ENCODE measurements at places on chromosomes 3 and 15.
A peak's percentile ranks its signal among the peaks of the same experiment; 100 is the strongest.

DNA sequence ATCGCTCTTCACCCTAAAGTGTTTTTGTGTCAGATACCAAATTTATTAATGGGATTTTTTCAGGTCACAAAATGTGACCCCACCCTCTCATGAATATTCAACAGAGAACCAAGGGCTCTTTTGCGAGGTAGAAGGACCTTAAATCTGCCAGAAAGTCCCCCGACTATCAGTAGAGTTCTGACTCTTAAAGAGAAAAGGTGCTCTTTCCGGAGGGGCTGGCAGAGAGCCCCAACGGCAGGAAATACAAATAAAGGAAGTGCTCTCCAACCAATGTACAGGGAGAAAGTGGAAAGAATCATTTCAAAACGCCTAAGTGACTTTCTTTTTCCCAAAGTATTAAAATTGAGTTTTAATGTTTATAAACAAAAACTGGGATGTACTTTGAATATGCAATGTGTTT lies 517.2 kb downstream of the FOXP1 start:
- no peak for DNase-seq

DNA sequence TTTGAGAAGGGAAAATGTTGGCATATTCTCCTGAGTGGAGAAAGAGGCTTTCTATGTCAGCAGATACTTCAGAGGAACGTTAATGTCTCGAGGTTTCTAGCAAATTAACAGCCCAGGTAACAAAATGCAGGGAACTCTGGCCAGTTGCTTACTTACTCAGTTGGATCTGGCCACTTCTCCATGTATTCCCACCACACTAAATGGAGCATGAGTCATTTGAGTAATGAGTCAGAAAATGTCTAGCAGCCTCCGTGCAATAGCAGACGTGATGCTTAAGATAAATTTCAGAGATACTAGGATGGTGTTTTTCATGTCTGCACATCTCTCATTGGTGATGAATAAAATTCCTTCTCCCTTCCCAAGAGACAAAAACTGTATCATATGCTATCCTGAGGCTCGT lies 671.5 kb downstream of the FHIT start:
- peak; percentile 14 for DNase-seq

DNA sequence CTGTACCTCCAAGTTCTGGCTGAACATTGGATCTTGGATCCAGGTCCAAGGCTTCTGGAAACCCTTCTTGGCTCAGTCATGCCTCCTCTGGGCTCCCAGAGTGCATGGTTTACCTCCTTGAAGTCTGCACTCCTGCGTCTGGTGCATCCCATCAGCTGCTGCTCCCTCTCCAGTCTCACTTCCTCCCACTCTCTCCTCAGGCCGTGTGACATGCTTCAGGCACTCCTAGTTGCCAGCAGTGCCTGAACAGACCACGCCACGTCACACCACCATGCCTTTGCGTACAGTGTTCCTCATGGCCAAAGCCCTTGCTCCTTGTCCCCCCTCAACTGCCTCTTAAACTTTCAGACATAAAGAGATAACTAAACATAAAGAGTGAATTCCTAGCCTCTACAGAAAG lies 5.7 kb downstream of the GPR27 start:
- no peak for DNase-seq

DNA sequence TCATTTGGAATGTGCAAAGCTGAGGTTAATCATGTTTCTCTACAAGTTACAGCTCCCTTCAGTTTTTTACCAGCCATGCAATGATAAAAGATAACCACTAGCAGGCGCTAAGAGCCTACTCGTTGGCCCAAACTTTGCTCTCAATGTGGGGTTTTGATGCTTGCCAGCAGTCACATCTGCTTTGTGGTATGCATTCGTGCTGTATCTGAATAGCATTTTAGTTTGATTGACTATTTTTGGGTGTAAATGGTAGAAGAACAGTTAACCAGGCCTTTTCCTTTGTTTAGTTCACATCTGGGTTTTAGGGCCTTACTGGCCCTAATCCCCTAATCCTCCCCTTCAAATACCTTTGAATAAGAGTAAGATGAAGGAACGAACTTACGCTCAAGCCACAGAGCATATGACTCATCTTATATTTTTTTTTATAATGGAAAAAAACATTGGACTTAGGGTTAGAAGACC lies 4.4 kb upstream of the CLDN11 start:
- DNase-seq = peak; percentile 64

All from HEK293T (cell line).